ENCODE measurements at places on chromosomes 5 and 9. TPM values are rescaled to one million over a fixed set of nuclear protein-coding genes. Genes with fewer than 3 reads are reported as not detected.

SERF1A gene
- 7.8 TPM for total RNA-seq

DNA sequence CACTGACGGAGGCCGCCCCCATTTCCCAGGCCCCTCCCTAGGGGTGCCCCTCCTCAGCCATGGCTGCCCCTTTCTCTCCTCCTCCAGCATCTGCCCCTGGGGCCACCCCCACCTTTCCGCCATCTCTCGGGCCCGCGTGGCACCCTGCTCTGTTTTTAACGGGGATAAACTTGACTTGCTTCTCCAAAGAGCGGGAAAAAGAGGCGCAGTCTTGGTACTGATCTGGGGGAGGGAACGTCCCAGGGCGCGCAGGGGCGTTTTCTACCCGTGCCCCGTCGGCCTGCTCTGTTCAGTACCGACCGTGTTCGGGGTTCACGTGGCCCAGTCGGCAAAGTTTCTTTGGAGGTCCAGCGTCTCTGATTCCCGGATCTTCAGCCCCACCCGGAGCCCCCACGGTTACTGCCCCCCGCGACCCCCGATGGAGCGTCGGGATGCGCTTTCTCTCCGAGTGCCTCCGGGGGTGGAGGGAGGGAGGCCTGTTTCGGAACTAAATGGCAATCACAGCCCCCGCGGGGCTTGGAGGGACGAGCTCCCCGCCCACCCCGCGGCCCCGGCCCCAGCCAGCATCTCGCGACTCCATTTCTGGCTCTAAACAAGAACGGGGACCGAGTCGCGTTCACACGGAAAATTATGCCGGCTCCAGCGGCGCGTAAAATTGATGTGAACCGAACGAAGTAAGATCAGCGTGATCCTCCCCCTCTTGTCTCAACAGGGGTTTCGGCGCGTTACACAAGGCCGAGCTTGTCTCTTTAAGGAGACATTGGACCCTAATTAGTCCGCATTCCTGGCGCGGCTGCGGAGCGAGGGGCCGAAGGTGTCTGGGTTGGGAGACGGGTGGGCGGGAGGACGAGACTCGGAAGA, 1.1 kb upstream of the TLE4 start:
- no peak for DNase-seq

SPATA31A5 gene
- total RNA-seq: not detected

DNA sequence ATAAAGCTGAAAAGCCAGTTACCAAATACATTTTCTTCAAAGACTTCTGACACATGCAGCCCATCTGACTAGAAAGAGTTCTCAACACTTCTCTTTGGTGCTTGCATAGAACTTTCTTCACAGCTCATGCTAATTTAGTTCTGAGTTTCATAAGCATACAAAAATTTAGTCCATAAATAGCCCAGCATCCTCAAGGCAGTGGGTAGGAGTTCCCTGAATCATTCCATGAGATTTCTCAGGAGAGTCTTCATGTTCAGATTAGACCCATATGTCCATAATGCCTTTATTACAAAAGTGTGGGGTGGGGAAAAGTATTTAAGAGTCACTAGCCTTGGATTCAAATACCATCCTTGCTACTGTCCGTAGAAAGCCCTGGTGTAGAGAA, 290.2 kb upstream of the RGMB start:
- DNase-seq: no peak

- peak; percentile 78 for DNase-seq
These were observed 28.4 kb downstream of the RASEF start for GRCh38 chr9:83034587-83034986.

DNA sequence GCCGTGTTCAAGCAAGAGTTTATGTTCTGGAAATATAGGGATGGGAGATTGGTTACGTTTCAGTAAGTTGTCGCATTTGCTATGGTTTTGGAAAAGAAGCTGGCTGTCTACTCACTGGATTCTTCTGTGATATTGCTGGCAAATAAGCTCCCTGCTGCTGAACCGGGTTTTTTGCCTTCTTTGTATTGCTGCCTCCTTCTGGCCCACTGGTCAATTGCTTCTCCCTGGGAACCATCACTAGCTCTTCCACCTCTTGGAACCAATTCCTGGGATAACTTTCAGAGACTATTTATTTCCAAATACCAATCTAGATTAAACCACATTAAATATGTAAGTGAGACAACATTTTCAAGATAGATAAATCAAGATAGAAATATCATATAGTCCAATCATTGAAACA, 43.0 kb downstream of the NUDT12 start:
- no peak for DNase-seq

DNA sequence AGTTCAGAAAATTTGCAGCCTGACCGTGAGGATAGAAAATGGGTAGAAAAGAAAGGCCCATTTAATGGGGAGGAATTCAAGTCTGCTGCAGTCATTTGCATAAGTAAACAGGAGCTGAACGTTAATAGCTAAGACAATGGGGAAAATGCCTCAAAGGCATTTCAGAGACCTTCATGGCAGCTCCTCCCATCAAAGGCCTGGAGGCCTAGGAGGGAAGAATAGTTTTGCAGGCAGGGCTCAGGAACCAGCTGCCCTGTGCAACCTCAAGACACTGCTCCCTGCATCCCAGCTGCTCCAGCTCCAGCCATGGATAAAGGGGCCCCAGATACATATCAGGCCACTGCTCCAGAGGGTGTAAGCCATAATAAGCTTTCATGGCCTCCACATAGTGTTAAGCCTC, 32.2 kb upstream of the CDH18 start:
- no peak for DNase-seq

GRHPR gene
- total RNA-seq: 142 TPM

DNA sequence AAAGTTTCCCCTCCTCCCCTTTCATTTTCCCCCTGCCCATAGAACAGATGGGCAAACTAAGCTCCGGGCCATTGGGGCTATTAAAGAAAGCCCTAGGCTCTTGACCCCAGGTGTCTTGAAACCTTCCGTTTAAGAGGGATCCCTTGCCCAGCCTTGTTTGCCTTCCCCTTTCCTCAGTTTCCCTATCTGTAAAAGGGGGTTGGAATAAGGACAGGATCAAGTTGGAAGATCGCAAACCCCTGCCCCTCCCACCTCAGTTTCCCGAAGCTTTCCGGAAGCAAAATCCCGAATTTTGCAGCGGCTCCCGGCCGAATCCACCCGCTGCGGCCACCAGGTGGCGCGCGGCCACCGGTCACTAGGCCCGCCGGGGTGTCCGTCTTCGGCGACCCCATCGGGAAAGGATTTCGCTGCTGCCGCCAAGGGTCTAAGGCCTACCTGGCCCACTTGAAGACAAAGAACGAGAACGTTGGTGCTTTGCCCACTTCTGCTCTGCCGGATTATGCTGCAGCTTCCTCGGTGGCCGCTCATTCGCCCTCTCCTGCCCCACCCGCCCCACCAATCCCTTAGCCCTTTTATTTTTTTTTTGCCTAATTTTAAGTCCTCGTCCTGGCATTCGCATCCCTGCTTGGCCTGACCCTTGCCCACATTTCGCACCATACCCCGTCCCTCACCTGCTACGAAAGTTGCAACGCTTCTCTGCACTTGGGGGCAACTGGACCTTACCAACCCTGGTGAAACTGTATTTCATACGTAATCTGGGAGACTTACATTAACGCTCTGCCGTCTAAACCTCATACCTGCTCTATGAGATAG, 962 bp upstream of the NR6A1 start:
- DNase-seq: no peak
